ENCODE measurements at places on chromosomes 1 and 21.

DNA sequence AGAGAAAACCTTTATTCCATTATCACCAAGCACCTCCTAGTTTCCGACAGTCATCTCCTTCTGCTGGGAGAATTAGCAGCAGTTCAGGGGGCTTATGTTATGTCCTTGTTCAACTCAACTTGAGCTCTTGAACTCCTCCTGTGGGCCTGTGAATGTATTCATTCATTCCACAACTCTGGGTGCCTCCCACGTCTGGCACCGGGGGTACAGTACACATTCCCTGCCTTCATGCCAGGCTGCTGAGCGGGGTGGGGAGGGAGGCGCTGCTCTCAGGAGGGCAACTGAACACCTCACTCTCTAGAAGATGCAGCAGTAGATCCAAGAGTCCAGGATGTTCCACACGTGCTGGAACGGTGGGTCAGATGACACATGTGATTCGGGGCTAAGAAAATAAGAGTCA, 4.3 kb upstream of the MX2 start:
- DNase-seq: no peak

- DNase-seq: no peak
These were observed 28.3 kb downstream of the VANGL2 start for GRCh38 chr1:160428655-160429054.

DNA sequence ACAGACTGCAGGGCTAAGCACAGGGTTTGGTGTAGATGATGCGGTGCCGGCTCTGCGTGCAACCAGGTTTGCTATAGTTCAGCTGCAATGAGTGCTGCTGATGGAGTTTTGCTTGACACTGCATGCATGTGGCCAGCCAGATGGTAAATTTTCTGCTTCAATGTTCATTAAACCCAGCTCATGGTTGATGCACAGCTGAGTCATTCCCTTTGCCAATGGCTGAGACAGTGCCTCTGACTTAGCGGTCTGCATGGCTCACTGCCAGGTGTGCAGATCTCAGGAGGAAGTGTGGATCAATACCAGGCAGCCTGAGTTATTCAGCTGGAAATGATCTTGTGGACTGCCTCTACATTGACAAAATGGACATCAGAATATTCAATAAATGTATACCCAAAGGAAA, 172.7 kb upstream of the ZP4 start:
- no peak for DNase-seq

- no peak for DNase-seq
These were observed 53.9 kb upstream of the TTC34 start for GRCh38 chr1:2855206-2856065.

DNA sequence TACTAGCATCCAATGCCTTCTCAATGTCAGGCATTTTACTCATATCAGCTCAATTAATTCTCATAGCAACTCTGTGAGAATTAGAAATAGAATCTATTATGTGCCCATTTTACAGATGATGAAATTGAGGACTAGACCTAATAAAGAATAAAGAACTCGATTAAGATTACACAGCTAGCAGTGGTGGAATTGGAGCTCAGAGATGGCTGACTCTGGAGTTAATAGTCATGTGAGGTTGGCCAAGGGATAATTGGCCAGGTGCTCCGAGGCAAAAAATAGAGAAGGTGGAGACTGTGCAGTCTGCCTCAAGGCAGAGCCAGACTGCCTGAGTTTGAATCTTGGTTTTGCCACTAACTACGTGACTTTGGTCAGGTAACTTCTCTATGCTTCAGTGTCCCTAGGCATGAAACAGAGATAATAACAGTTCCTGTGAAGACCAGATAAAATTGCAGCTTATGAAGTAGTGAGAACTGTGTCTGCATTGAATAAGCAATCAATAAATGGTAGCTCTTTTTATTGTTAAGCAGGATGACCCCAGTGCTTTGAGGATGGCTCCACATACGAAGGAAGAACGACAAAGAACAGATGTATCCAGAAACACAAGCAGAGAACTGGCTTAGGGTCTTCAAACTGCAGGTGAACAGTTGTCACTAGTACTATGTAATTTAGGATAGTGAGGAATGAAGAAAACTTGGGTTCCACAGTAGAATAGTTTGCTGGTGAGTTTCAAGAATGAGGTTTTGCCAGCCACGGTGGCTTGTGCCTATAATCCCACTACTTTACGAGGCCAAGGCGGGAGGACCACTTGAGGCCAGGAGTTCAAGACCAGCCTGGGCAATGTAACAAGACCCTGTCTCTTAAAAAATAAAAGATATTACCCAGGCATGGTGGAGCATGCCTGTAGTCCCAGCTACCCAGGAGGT, 6.9 kb upstream of the CCSAP start:
- no peak for DNase-seq

DNA sequence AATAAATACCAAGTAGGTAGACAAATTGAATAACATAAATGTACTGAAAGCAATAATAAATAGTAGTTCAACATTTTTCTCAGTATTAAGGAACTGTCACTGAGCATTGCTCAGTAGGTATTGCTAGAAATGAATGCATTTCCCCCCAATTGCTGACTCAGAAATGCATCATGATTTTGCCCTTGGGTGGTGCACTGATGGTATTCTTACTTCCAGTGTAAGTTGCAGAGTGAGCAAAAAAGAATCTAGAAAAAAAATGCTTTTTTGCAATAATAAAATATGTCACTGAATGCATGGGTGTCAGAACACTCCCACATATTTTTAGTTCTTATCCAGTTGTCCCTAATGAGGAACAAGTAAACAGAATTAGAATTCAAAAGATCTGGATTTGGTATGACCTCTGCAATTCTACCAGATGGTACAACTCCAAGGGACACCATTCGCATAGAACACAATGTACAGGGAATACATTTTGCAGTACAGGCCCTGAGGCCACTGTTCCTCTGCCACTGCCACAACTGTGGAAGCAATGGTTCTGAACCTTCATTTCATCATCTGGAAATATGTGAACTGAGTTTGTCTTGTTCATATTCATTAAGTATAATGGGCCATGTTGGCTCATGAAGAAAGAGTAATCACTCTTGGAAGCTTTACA, 78.0 kb downstream of the ATP6V1G3 start:
- DNase-seq: no peak

DNA sequence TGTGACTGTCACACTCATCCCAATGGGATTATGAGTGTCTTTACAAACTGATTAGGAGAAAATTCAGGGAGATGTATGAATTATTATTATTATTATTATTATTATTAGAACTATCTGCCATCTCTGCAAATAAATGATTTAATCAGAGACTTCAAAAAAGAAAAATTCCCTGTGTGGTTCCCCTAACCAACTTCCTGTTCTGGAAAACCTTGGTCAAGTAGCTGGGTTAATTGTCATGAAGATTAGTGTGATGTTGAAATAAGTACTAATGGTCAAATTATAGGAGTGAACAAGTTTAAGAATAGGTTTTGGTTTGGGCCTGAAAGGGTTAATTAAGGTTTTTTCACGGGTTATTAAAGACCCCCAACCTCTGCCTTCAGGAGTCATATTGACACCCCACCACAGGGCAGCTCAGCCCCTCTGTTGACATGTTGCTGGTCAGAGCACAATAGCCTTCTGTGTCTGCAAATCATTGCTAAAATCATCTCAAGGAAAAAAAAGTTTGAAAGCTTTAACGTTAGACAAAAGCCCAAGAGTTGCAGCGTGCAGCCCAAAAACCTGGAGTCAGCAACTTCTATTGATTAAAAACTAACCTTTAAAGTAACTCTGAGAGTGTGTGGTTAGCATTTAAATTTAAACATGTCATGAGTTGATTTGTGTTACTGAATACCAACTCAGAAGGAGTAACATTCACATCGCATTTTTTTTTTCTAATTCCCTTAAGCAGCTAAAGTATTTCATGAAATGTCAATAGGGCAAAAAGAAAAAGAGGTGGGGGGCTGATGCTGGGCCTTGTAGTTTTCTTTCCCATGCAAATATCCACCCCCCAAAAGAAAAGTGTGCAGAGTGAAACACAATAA, 272.5 kb downstream of the TM2D1 start:
- DNase-seq: no peak

DNA sequence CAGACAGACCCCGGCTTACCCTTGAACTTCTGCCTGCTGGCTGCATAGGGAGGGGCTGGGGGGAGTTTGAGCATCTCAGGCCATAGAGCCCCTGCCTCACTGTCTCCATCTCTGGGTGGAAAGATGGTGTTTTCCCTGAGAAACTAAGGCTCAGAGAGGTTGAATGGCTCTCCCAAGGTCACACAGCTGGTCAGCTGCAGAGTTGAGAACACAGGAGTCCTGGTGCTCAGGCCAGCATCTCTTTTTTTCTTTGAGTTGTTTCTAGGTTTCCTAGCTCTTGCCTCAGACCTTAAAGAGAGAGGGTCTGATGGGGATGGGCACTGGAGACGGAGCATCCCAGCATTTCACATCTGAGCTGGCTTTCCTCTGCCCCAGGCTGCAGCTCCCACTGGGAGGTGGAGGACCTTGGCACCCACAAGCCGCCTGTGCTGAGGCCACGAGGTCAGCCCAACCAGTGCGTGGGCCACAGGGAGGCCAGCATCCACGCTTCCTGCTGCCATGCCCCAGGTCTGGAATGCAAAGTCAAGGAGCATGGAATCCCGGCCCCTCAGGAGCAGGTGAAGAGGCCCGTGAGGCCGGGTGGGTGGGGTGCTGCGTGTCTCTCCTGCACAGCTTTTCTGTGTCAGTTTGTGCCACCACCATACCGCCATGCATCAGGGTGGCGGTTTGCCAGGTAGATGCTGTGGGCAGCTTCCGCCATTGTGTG, 21.8 kb downstream of the PCSK9 start:
- DNase-seq: no peak

GRCh38 chr1:116012716-116013115, 36.4 kb downstream of the SLC22A15 start:
- DNase-seq: no peak

DNA sequence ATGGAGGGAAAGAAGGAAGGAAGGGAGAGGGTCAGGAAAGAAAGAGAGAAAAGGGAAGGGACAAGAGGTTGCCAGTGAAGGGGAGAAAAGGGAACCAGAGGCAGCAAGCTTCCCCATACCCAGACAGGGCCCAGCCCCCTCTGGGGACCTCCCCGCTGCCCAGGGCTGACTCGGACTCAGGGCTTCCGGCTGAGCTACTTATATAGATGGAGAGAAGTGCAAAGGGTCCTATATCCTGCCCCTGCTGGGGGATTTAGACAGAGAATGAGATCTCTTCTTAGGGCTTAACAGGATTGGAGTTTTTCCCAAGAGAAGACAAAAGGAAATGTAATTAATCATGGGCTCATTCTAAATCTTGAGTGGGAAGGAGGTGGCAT, at the start of gene ETV3L:
TSS of gene ETV3L (minus strand) at position 176 of the 377 bp plus-strand sequence. CDS start 285 bp downstream, outside the sequence.
- DNase-seq: no peak

GRCh38 chr1:169090308-169090899, 16.1 kb upstream of the ATP1B1 start:
- DNase-seq: no peak

GRCh38 chr1:67214420-67215174, 48.3 kb downstream of the IL23R start:
- DNase-seq: no peak

GRCh38 chr1:222627232-222627631, 9.3 kb downstream of the MIA3 start:
- DNase-seq: no peak

DNA sequence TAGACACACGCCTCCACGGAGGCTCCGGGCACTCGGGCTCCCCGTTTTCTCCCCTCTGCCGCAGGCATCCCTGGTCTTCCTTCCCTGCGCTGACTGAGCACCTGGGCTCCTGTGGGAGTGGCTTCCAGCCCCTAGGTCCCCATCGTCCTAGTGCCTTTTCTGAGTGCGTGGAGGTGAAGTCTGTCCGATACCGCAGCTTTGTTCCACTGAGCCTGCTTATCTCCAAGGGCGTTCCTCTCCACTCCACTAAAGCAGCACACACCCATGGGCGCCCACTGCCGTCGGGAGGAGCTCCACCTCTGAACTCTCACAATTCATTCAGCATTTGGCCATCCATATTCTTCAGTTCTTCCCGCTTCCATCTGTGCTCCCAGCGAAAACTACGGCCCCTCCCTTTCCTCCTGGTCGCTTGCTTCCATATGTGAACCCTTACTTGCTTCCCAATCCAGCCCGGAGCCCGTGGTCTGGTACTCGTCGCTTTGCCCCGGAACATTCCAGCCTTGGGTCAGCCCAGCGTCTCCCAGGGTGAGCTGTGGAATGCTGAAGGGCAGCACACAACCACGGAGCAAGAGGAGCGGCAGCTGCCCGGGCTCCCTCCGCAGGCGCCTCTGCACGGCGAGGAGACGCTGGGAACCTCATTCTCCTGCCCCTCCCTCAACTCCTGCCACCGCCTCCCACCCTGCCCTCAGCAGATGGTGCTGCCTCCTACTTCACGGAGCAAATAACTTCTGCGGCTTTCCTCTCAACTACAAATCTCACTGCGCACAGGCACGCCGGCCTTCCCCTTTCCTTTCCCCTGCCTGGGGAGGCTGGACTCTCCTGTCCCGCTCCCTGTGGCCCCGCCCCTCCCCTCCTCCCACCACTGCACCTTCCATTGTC, 27.5 kb downstream of the ATP8B2 start:
- DNase-seq: no peak

- no peak for DNase-seq
These were observed 124.3 kb upstream of the GADD45A start for GRCh38 chr1:67560580-67561255.

- no peak for DNase-seq
These were observed at the start of gene CELA2B for GRCh38 chr1:15475752-15476314. CELA2B (plus strand) TSS chr1:15476104; CDS start chr1:15476126, 22 bp downstream.

DNA sequence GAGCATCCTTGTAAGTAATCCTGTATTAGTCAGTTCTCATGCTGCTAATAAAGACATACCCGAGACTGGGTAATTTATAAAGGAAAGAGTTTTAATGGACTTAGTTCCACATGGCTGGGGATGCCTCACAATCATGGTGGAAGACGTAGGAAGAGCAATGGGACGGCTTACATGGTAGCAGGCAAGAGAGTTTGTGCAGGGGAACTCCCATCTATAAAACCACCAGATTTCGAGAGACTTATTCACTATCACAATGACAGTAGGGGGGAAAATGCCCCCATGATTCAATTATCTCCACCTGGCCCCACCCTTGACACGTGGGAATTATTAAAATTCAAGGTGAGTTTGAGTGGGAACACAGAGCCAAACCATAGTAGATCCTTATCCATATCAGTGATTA, 124.7 kb downstream of the HIVEP3 start:
- DNase-seq: no peak

DNA sequence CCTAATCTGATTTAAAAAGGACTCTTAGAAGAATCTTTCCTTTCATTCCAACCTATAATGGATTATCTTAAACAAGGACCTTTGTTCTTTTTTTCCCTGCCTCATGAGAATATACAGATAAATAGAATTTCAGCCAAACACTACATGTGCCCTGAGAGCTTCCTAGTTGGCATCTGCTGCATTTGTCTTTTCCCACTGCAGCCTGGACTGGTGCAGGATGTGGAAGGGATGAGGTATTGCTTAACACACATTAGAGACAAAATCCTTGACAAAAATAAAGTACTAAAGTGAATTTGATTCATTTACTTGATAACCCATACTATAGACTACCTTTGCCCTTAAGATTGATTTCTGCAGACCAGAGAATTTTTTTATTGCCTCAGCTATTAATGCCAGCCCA, 59.5 kb downstream of the PALMD start:
- DNase-seq: no peak

DNA sequence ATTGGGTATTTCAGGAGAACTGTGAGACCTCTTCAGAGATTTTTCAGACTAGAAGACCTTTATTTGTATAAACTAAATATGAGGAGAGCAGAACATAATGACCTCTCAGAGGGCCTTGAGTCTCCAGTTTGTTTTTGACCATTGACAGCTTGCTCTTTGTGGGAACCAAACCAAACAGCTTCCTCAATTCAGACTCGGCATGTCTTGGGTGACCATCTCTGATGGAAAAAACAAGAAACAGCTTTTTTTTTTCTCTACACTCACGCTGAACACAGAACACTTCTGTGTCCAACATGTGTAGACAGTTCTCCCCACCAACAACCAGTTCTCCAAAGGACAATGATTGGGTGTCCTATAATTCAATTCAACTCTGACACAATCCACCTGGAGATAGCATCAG, 11.5 kb downstream of the ATP1A4 start:
- no peak for DNase-seq
